ENCODE measurements at places on chromosomes 6 and 20. TPM values are rescaled to one million over a fixed set of nuclear protein-coding genes. Genes with fewer than 3 reads are reported as not detected.

The RPRD1B gene
- 70.9 TPM for total RNA-seq

The DNAH8 gene
- total RNA-seq, result not detected

The BCAS4 gene
- total RNA-seq, result 3.6 TPM

The CAGE1 gene
- total RNA-seq, result not detected

The ITPA gene
- 16.6 TPM for total RNA-seq

The MAS1 gene
- total RNA-seq, result not detected

The C6orf132 gene
- 2.1 TPM for total RNA-seq

The SOX18 gene
- 58.9 TPM for total RNA-seq

The TPD52L1 gene
- total RNA-seq, result 97.0 TPM

The SLC44A4 gene
- not detected for total RNA-seq

The SUMO4 gene
- 0.36 TPM for total RNA-seq

The HTR1B gene
- total RNA-seq, result 0.13 TPM

The ID4 gene
- total RNA-seq, result 1.8 TPM
